Activated CD4-positive, alpha-beta memory T cell treated with anti-CD3 and anti-CD28 coated beads for 36 hours (primary cell): ENCODE measurements at places on chromosomes 1 and 21. TPM values are rescaled to one million over a fixed set of nuclear protein-coding genes. Genes with fewer than 3 reads are reported as not detected.

- DNase-seq: no peak
These were observed 5.6 kb downstream of the FAM20B start for GRCh38 chr1:179031284-179031683.

DNA sequence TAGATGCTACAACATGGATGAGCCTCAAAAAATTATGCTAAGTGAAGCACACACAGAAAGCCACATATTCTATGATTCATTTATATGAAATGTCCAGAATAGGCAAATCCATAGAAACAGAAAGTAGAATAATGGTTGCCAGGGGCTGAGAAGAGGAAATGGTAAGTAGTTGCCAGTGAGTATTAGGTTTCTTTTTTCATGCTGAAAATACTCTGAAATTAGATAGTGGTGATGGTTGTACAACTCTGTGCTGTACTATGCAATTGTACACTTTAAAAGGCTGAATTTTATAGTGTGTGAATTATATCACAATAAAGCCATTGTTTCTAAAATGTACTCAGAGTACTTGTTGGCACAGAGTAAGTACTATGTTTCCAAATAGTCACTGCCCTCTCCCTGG, 15.5 kb upstream of the GFI1 start:
- DNase-seq: no peak

GRCh38 chr1:45846931-45847330, 43.5 kb downstream of the MAST2 start:
- no peak for DNase-seq

- no peak for DNase-seq
These were observed 157.9 kb downstream of the DHRS3 start for GRCh38 chr1:12460121-12460520.

- DNase-seq: no peak
These were observed 4.6 kb downstream of the MTARC1 start for GRCh38 chr1:220791285-220791684.

- DNase-seq: no peak
These were observed 13.0 kb upstream of the MORC3 start for GRCh38 chr21:36306872-36307534.

- DNase-seq: no peak
These were observed 51.7 kb upstream of the SOD1 start for GRCh38 chr21:31607791-31608190.

DNA sequence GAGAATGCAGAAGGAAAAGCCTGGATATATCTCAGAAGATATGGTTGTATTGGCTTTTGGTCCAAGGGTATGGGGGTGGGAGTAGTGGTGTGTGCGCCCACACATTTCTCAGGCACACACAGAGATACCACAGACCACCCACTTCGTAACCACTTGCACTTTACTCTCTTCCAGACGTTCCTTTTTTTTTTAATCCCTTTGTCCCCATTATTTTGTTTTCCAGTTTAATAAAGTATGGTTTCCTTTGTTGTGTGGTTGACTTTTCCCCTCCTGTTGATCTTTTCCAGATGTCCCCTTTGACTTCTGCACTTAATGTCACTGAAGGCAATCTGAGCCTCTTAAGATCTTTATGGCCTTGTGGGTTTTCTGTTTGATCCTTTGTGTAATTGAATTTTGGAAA, 10.5 kb upstream of the TARS2 start:
- DNase-seq: no peak

DNA sequence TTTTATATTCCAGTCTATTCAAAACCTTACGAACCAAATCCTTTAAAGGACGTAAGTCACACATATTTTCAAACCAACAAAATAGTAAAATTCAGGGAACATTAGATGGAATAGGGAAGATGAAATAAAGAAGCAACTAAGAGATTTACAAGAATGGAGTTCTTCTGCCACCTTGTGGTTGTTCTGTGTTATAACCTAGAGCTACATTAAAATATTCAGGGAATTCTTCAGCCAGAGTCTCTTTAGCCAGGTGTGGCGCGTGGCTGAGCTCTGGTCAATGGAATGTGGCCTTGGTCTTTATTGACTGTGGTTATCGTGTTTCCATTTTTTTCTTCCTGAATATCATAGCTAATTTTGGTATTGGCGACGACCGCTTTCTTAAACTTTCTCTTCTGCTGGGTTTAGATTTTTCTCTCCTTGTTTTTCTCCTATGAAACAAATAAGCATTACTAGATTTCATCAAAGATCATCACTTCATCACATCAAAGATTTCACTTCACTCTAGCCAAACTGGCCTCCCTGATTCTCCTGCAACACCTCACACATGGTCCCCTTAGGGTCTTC, 221.3 kb downstream of the MRPL39 start:
- no peak for DNase-seq

- DNase-seq: peak; percentile 53
These were observed 583 bp downstream of the MEF2D start for GRCh38 chr1:156499842-156500542.

- no peak for DNase-seq
These were observed 3.6 kb upstream of the SCMH1 start for GRCh38 chr1:41245659-41246058.

DNA sequence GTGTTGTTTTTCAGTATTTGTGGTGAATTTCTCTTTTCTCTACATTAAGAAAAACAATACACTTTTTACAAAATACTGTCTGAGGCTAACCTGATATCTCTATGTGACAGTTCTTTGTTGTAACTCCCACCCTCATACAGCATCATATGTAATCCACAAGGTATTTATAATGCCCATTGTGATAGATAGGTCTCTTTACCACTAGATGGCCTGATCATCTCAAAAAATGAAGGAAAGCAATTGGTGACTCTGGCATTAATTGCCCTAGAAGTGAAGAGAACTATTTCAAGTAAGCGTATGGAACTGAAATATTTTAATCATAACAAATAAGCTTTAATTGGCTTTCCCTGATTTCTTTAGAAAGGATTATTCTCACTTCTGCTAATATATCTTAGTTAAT, 36.2 kb upstream of the HFM1 start:
- DNase-seq: no peak

DNA sequence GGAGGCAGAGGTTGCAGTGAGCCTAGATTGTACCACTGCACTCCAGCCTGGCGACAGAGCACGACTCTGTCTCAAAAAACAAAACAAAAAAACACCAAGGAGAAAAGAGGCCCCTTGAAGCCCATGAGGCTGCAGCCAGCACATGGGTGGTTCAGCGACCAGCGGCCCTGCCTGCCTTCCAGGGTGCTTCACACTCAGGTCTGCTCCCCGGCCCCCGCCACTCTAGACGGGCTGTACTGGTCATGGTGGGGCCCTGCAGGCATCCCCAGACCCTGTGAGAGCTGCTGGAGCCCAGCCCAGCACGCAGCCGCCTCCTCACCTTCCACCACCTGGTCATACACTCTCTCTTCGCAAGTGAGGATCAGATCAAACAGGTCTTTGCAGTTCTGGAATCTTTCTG, 4.1 kb upstream of the TMEM240 start:
- no peak for DNase-seq

DNA sequence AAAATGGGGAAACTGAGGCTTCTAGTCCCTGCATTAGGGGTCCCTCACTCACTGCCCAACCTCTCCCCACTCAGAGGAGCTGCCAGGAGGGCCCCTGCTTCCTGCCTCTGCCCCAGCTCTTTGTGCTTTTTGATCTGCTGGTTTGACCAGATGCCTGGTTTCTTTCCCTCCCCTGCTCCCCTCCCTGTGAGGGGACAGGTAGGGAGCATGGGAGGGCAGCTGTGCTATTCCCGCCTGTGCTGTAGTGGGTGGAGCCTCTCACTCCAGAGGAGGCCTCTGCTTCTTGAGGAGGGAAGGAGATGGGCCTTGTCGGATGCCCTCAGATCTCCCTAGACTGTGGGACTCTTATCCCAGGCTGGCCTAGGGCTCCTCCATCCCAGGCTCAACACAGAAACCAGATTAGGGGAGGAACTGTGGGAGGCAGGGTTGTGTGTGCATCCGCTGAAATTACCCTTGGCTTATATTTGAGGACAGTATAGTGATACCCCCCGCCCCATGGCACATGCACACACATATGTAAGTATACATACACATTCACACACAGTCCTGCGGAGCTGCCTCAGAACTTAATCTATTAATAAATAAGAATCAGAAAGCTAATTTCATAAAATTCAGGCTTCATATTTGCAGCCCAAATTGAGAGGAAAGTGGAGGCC, 4.6 kb downstream of the BOLA1 start:
- DNase-seq: no peak

- no peak for DNase-seq
These were observed 357.8 kb upstream of the PTBP2 start for GRCh38 chr1:96363826-96364225.

- no peak for DNase-seq
These were observed 27.4 kb upstream of the SCYL3 start for GRCh38 chr1:169921080-169921479.

DNA sequence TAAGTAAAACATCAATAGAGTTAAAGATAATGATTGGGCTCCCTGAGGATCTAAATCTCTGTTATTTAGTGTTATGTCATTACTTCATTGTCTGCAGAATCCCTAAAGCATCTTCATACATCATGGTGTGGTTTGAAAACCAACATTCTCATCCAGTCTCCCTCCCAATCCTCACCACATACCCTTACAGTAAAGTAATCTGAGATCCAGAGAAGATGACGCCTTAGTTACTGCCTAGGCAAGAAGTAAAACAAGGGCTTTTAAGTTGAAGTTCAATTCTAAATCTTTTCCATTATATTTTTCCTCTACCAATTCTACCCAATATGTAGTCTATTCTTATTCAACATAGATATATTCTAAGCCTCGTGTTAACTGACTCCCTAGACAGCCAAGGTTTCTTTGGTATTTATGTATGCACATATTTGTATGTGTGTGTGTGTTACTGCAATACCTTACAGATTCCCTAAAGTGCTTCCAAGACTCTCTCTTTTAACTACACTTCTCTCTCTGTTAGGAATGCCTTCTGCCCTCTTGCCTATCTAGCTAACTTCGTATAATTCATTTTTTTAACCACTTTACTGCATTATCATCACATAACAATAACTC, 17.3 kb downstream of the DPH5 start:
- no peak for DNase-seq

GRCh38 chr1:175274368-175274767, 81.8 kb upstream of the KIAA0040 start:
- no peak for DNase-seq

- DNase-seq: no peak
These were observed 14.1 kb downstream of the XKR8 start for GRCh38 chr1:27973771-27974416.

DNA sequence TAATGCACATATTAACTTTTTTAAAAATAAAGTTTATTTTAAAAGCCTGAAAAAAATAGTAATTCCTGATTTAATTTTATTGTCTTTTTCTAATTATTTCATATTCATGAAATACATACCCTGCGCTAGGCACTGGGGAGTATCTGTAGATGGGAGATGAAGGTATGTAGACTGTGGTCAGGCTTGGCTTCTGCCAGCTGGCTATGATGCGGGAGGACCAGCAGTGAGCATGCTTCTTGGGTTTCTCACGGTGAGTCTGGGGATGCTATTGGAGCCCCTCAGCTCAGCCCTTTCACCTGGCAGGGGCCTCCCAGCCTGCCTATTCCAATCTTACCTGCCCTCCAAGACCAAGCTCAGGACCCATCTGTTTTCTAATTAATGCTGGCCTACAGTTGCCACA, 138.4 kb downstream of the NOS1AP start:
- no peak for DNase-seq

GRCh38 chr1:236471096-236471495, 52.7 kb upstream of the LGALS8 start:
- no peak for DNase-seq

DNA sequence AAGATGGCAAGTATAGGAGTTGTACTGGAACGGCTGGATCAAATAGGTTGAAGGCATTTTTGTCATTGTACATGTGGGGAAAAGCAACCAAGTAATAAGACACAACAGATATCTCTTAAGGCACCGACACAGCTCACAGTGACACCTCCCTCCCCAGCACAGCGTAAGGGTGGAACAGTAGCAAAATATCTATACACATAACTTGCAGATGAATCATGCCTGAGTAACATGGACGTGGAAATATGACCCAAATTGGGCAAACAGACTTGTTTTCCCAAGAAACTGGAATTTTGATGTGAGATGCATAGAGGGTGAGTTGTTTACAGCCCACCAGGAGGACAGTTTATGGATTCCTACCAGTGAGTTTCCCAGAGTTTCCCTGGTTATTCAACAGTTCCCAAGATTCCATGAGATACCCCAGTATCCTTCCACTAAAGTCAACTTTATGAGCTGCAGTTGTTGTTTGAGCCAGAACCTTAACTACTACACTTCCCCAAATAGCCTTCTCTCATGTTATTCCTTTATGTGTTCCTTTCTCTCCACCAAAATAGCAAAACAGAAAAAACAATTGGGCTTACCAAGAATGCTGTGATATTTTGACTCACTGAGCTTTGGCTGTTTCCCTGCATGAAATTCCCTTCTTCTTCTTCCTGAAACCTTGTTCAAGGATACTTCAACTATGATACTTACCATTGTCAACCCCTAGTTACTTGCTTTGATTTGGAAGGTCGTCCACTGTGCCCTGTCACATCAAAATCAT, 7.1 kb upstream of the DR1 start:
- DNase-seq: no peak

GRCh38 chr1:215704089-215704860, 137.2 kb downstream of the KCTD3 start:
- no peak for DNase-seq

DNA sequence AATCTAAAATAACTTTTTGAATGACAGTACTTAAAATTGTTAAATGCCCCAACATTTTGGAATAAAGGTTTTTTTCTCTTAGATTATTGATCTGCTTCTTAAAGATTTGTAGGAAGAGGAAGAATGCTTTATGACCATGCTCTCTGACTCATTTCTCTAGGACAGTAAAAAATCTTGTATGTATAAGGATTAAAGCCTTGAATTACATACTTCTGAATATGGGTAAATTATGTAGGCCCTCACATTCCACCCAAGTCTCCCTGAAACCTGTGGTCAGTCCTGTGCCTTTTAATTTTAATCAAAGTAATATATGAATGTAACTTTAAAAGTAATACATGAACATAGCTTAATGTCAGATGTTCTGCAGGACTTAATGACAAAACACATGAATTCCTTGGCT, 50.5 kb downstream of the ABCD3 start:
- no peak for DNase-seq

GRCh38 chr1:23483321-23484252, at the start of gene ASAP3:
TSS of gene ASAP3 (minus strand) at chr1:23484179. CDS start at chr1:23484133, 46 bp downstream.
- peak; percentile 12 for DNase-seq

GRCh38 chr1:6220236-6220635, 14.3 kb downstream of the RNF207 start:
- no peak for DNase-seq

- DNase-seq: no peak
These were observed 4.8 kb upstream of the EDARADD start for GRCh38 chr1:236389253-236389652.

GRCh38 chr21:31142600-31142999, 104.3 kb upstream of the KRTAP19-8 start:
- DNase-seq: peak; percentile 46

Gene CD5L
- not detected for total RNA-seq

Gene STXBP3
- 40.8 TPM for total RNA-seq

Gene ALDH9A1
- 34.1 TPM for total RNA-seq

Gene MTARC1
- total RNA-seq: not detected

Gene LCE1A
- not detected for total RNA-seq

Gene CFHR3
- total RNA-seq: not detected

Gene RPL11
- total RNA-seq: 1,338 TPM

Gene AMPD1
- total RNA-seq: not detected

Gene WNT4
- not detected for total RNA-seq

Gene PDE4B
- 38.3 TPM for total RNA-seq

Gene CFAP107
- total RNA-seq: not detected

Gene PADI2
- total RNA-seq: not detected
